Naive thymus-derived CD8-positive, alpha-beta T cell (primary cell): ENCODE measurements at places on chromosomes 6 and 20. TPM values are rescaled to one million over a fixed set of nuclear protein-coding genes. Genes with fewer than 3 reads are reported as not detected.

EYA4 gene
- not detected for total RNA-seq

PRICKLE4 gene
- total RNA-seq: not detected

RBL1 gene
- 26.2 TPM for total RNA-seq

ZNF311 gene
- 0.63 TPM for total RNA-seq

MUC21 gene
- total RNA-seq: not detected

OXT gene
- 2.6 TPM for total RNA-seq

SEC23B gene
- total RNA-seq: 34.5 TPM

REPS1 gene
- 69.9 TPM for total RNA-seq

GJE1 gene
- not detected for total RNA-seq
